Heart right ventricle (tissue), 16 donors: ENCODE measurements at places on chromosomes 16 and 17. TPM values are rescaled to one million over a fixed set of nuclear protein-coding genes. Genes with fewer than 3 reads are reported as not detected.

GRCh38 chr16:62068747-62069146 is 32.5 kb upstream of the CDH8 start:
- DNase-seq = no peak

- no peak for DNase-seq
Measured at GRCh38 chr16:50326835-50327465, 41.8 kb downstream of the BRD7 start.

DNA sequence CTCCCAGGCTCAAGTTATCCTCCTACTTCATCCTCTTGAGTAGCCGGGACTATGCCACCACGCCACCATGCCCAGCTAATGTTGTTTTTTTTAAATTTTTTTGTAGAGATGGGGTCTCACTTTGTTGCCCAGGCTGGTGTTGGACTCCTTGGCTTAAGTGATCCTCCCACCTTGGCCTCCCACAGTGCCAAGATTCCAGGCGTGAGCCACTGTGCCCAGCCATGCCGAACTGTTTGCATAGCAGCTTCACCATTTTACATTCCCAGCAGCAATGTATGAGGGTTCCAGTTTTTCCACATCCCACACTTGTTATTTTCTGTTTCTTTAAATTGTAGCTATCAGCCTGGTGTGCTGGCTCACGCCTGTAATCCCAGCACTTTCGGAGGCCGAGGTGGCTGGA is 2.2 kb upstream of the CTRB1 start:
- no peak for DNase-seq

DNA sequence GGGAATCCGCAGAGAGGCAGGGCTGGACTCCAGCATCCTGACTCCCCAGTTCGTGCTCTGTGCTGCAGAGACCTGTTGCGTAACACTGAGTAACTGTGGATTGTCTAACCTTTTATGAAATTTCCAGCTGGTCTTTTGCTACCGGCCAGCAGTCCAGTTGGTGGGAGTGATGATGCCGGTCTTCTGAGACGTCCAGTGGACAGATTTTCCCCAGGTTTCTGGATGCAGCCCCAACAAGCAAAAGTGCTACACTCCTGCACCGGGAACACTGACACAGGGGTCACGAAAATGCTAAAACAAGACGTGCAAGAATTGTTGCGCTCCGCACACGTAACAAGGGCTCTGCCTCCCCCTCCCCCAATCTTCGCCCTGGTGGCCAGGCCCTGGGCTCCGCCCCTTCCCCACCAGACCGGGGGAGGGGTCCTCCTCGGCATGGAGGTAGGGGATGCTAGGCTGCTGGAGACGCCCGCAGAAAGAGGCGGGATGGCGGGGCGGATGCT is 701 bp upstream of the MRC2 start:
- peak; percentile 46 for DNase-seq

GRCh38 chr16:57265850-57266530 is 18.5 kb downstream of the PLLP start:
- DNase-seq = peak; percentile 73

DNA sequence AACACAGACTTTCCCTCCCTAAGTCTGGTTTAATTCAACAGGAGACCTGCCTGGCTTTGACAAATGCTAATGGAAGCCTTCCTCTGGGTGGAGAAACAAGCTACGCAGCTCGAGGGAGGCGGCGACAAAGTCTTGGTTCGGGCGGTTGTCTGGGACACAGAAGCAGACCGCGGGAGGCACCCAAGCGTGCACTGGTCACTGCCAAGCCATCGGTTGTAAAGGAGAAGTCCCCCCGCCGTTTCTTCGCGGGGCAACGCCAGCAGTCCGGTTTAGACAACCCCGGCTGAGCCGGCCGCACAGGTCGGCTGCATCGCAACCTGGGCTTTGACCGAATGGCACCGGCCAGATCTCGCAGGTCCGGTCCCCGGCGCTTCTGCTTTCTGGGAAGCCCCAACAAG is 586 bp downstream of the GLYR1 start:
- DNase-seq = peak; percentile 44

GRCh38 chr17:7825206-7825990 is 8.6 kb upstream of the KDM6B start:
- no peak for DNase-seq

DNA sequence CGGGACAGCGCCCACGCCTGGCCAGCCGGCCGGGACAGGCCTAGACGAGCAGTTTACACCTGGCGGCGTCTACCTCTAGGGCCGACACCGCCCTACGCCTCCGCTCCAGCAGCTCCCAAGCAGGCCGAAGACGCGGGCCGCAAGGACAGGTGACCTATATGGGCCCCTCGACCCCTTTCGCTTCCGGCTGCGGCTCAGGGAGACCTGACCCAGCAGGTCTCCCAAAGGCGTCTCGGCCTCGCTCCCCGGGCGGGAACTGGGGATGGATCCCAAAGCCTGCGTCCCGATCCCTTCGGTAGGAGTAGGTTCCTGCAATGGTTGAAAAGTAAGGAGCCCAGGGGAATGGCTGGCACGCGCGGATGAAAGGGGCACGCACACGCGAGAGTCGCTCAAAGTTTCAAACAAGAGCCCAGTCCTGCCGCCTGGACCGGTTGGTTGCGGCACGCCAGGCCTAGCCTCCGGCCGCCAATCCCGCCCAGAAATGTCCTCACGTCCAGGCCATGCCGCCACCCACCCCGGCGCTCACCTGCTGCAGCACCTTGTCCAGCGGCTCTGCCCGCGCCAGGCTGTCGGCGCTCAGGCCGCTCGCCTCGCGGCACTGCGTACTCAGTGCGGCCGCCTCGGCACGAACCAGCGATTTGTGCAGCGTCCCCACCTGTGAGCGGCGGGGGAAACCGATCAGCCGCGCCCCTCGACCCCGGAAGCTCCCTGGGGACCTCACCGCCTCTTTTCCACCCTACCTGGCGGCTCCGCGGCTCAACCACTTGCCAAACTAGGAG is 630 bp downstream of the ESRP2 start:
- no peak for DNase-seq

DNA sequence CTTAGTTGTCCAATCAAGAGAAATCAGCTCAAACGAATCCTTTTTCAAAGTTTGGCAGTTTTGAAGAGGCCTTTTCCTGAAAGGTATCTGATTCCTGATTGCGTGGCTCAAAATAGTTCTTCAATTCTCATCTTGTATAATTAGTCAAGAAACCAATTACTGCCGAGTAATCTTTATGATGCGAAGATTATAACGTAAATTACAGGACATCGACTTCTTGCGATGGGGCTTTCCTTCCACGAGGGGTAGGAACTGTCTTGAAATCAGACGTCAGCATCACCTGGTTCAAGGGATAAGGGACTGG is 644 bp upstream of the ARL2BP start:
- DNase-seq = no peak

DNA sequence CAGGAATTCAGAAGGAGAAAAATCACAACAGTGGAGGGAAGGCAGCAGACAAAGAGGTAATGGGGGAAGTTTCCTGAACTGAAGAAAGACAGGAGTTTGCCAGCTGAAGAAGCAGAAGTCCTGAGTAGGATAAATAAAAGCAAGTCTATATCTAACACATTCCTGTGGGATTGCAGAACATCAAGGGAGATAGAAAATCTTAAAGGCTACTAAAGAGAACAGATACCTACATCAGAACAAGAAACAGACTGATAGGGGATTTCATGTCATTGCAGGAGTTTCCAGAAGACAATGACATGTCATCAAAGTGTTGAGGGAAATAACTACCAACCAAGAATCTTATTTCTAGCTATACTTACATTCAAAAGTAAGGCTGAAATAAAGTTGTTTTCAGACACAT is 21.3 kb upstream of the CRYBA1 start:
- DNase-seq = no peak

Gene ZCCHC14
- polyA plus RNA-seq = 4.5 TPM

Gene ODAD4
- polyA plus RNA-seq = 1.5 TPM

Gene SDR42E1
- polyA plus RNA-seq = 0.51 TPM

Gene TPPP3
- polyA plus RNA-seq = 21.1 TPM

Gene EVPL
- polyA plus RNA-seq = 0.07 TPM

Gene CDK5R1
- 0.83 TPM for polyA plus RNA-seq
